Ureter (tissue), 1 donor: ENCODE measurements at places on chromosomes 5 and 9. TPM values are rescaled to one million over a fixed set of nuclear protein-coding genes. Genes with fewer than 3 reads are reported as not detected.

DNA sequence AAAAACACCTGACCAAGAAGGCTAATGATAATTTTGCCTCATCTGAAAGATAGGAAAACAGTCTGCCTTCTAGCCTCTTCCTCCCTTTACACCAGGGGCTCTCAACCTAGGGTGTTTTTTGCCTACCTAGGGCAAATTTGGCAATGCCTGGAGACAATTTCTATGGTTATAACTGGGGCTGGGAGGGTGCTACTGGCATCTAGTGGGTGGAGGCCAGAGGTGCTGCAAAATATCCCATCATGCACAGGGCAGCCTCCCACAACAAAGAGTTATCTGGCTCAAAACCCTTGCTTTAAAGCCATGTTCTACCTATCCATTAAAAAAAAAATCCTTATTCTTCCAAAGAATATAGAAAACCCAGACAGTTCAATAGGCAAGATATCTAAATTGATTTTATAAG, 45.0 kb upstream of the NR3C1 start:
- no peak for DNase-seq

DNA sequence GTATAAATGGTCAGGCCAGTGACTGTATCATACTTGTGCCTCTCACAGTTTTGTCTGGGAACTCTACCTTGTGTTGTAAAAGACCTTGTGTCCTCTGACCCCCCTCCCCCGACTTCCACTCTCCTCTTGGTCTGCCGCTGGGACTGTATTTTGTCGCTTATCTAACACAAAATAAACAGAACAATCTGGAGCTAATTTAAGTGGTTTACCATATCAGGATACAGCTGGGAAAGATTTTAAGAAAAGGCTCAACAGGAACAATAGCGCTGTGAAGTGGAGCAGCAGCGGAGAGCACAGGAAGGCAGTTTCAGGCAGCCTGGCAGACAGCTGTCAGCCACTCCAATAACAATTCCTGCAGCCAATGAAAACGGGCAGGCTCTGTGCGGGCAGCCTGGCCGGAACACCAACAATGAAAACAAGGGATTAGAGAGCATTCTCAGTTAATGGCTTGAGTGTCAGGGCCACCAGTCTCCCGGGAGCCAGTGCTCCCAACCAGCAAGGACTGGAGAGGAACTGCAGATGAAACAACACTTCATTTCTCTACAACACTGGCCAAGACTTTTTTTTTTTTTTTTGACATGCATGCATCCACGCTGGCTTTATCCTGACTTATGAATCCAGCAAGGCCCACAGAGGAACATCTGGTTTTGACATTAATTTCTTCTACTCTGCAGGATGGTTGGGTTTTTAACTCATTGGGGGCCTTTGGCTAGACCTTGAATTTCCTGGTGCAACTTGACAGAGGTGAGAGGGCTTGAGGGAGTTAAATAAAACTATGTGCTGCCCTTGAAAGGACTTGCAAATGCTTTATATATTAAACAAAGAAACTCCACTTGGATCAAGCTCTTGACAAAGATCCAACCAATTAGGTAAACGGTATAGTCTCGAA, 76.7 kb downstream of the ARSB start:
- DNase-seq = no peak

GRCh38 chr5:38532165-38532669, 24.2 kb downstream of the LIFR start:
- no peak for DNase-seq

- DNase-seq = no peak
These were observed 25.4 kb upstream of the MYOT start for GRCh38 chr5:137842296-137842695.

DNA sequence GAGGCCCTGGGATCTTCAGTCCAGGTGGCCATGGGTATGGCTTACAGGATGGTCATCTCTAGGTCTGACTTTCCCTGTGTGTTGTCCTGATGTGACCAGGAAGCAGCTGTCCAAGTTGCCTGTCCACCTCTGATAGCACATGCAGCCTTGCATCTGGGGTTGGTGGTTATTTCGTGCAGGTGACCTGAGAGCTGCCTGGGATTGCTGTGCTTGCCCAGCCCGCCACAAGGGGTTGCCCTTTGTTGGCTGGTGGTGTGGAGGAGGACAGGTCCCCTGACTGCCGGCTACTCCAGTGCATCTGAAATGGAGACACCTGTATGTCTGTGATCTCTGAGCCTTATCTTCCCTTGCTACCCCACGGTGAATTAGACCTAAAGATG, 212.6 kb downstream of the ARHGAP26 start:
- no peak for DNase-seq

DNA sequence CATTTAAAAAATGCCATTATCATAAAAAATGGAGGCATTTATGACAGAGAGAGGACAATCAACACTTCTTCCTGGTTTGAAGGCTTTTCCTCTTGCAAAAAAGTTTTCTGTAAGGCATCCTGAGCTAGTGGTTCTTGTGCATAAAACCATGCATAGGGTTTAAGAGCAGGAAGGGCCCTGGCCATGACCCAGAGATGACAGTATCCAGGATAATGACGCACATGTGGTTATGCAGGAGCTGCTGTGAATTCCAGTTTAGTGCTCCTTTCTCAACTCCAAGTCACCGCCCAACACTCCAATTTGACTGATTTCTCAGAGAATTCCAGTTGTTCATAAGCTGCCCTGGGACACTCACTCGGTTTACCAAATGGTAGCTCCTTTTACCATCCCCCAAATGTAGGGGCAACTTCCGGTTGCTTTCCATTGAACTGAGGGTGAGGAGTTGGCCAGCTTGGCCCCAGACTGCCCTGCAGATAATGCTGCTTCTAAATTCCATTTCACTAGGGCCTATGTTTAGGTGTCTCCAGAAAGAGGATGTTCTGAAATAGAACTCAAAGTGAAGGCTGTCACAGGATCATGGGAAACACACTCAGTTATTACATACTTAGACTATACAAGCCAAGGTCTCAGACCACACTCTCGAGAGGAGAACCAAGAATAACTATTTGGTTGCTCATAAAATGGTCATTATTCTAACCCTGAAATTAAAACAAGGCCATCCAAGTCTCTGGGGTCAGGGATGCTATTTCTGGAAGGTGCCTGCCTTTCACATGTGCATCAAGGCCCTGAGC, 179.1 kb downstream of the SLIT3 start:
- DNase-seq = no peak

- DNase-seq = no peak
These were observed 78.7 kb downstream of the GAS1 start for GRCh38 chr9:86868616-86869015.

DNA sequence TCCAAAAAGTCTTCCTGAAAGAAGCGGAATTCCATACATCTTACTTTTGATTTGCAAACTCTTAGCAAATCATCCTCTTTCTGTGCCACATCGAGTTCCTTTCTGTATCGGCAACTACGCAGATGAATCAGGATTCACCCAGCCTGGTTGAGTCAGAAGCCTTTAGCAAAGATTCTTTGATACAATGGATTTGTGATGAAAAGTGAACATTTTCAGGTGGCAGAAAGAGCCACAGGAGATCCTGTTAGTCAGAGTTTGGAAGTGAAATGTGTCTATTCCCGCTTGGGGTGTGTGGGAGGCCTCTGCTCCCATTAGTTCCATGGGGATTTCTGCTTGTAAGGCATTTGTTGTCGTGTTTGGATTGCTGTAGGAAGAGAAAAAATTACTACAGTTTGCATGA, 351.8 kb upstream of the WWC1 start:
- no peak for DNase-seq

DNA sequence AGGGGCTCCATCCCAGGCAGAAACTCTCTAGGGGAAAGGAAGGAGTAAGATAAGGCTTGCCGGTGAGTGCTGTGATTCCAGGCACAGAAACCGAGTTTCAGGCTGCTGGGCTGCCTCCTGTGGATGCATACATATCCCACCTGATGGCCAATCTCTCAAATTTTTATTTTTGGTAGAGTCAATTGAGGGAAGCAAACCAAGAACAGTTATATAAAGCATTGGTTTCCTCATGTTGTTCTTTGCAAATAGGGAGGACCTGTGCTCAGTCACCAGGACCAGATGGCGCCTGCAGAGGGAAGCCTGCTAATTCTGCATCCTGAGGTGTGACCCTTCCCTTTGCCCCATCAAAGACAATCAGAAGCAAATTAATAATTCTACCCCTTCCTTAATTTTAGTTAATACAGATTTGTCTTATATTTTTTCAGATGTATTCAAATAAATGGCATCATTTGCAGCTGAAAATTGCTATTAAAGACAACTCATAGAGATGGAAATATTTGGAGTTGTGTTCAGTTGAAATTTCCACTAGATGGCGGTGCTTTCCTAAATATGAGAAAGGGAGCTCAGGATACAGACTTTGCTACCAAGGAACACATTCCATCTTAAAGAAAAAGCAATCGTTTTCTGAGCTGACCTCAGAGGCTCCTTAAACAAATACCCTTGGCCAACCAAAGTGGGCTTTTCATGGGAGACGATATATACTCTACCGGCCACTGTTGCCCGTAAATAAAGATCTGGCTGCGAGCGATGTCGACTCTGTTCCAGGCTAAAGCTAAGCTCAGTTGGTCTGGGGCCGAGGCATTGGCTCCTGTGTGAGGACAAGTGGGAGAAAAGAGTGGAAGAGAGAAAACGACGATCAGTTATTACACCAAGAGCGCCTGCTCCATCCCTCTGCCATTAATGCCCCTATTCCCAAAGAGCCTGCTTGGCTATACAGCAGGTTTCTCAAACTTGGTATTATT, 225.7 kb upstream of the KLF9 start:
- DNase-seq = no peak

DNA sequence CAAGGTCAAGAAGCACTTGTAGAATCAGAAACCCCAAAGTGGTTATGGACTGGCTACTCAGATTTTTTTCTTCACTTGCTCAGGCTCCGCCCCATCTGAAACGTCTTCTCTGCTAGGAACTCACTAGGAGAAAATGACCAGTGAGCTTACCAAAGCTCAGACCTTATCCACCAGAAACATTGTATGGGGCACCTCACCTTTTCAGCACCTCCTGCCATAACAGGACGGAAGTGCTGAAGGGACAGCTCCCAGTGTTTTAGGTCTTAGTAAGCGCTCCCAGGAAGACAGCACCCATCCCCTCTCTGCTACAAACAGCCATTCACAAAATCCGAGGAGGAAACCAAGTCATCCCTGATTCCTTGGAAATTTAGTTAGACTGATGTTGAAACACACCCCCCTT, 1.2 kb upstream of the GABRA1 start:
- DNase-seq = no peak

- no peak for DNase-seq
These were observed 103.1 kb upstream of the ISL1 start for GRCh38 chr5:51279983-51280706.

GRCh38 chr5:133581918-133582317, 30.4 kb downstream of the FSTL4 start:
- no peak for DNase-seq

GRCh38 chr9:102986425-102986824, 8.7 kb upstream of the CYLC2 start:
- DNase-seq = no peak

Gene NUTM2G
- total RNA-seq = not detected

Gene LCN1
- not detected for total RNA-seq

Gene GHR
- total RNA-seq = 3.6 TPM

Gene SPATA31C1
- total RNA-seq = not detected
